ENCODE measurements at places on chromosomes 4 and X. TPM values are rescaled to one million over a fixed set of nuclear protein-coding genes. Genes with fewer than 3 reads are reported as not detected.

DNA sequence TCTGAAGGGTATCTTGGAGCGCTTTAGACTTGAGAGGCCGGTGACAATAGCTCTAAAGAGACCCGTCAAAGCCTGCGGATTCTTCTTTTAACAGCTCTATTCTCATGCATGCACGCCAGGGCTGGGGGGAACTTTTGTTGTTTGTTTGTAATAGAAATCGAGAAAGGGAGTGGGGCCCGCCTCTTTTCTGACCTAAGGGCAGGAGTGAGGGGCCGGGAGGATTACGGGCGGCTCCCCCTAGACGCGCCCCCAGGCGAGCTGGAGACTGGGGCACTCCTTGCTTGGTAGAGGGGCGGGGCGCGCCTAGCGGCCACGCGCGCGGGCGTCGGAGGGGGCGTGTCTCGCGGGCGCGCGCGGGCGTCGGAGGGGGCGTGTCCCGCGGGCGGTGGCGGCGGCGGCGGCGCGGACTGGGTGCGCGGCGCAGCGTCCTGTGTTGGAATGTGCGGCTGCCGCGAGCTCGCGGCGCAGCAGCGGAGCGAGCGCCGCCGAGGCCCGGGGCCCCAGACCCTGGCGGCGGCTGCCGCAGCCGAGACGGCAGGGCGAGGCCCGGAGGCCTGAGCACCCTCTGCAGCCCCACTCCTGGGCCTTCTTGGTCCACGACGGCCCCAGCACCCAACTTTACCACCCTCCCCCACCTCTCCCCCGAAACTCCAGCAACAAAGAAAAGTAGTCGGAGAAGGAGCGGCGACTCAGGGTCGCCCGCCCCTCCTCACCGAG, at the start of gene REST:
REST (plus strand) TSS at position 412 of the 717 bp plus-strand sequence. CDS start 2,739 bp downstream, outside the sequence.
- peak within 1 kb of the TSS; percentile 74 for H3K27ac ChIP-seq
- peak; percentile 72 for DNase-seq
- no peaks in the 10 kb centered on the region for H3K27me3 ChIP-seq
- H3K36me3 ChIP-seq = peaks cover 28% of the 10 kb centered on the region

DNA sequence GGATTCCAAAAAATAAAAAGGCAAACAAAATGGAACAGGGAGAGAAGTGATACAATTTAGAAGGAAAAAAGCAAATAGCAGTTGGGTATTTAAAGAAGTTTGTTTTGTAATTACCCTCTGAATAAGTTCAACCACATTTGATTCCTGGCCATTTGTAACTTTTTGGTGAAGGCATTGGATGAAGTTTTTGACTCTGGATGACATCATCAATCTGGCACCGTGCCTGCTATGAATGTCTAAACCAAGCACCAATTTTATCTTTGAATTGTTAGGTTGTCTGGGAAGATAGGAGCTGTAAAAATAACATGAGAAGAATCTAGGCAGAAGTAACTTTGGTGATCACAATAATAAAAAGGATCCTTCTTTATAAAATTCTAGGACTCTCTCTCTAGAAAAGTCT, 29.5 kb downstream of the TMPRSS11A start:
- H3K27ac ChIP-seq = no peak overlapping the region
- DNase-seq = no peak
- no peaks in the 10 kb centered on the region for H3K4me1 ChIP-seq
- no peaks in the 10 kb centered on the region for H3K36me3 ChIP-seq
- no peaks in the 10 kb centered on the region for H3K27me3 ChIP-seq

DNA sequence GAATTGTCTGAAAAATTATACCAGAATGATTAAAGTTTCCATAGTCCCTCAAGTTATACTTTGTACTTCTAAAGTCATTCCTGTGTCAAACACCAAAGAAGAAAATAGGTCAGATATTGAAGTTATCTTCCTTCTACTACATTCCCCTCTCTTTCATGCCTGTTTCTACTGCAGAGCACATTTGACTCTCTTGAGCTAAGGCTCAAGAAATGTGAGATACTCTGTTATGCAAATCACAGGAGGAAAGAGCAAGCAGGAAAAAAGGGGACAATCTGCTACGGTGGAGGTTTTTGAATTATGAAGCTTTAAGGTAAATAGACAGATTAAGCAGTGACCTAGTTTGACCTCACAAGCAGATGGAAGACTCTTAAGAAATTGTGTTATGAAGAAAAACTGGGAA, 198.9 kb upstream of the LDB2 start:
- no peaks in the 10 kb centered on the region for H3K36me3 ChIP-seq
- no peaks in the 10 kb centered on the region for H3K4me1 ChIP-seq
- no peak for DNase-seq
- H3K4me3 ChIP-seq = no peak overlapping the region

The ARHGAP6 gene
- not detected for total RNA-seq

DNA sequence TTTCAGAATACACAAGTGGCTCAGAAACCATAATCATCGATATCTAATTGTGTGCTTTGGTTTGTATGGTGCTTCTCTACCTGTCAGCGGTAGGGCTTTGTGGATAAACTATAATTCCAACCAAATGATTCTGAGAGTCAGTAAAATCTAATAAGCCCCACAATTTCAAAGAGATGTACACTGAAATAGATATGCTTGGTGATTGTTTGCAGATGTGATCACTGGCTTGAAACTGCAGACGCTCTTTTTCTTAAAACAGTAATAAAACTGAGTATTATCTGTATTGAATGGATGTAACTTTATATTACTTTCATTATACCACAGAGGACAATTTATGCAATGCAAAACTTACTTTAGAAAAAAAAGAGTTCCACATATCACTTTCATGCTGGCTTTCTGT, 198.8 kb upstream of the ANXA10 start:
- no peaks in the 10 kb centered on the region for H3K36me3 ChIP-seq
- no peak for DNase-seq
- H3K27ac ChIP-seq = no peak overlapping the region
- no peak overlapping the region for H3K4me3 ChIP-seq
- H3K4me1 ChIP-seq = peaks cover 33% of the 10 kb centered on the region
- no peaks in the 10 kb centered on the region for H3K27me3 ChIP-seq

DNA sequence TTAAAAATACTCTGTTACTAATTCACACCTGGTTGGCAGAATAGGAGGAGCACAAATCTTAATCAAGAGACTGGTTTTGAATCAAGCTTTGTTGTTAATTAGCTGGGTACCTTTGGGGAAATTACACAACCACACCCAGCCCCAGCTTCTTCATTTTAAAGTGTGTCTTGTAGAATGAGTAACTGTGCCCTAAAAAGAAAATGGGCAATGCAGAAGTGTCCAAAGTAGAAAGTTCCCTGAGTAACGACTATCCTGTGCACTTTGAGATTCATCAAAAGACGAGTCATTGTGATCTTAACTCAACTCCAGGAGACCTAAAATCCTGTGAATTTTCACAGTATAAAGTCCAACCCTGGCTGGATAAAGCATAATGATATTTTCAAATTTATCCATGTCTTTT, 792.3 kb upstream of the HS3ST1 start:
- H3K4me1 ChIP-seq = no peaks in the 10 kb centered on the region
- H3K36me3 ChIP-seq = no peaks in the 10 kb centered on the region
- H3K27me3 ChIP-seq = no peaks in the 10 kb centered on the region
- no peak for DNase-seq

GRCh38 chr4:155881555-155881954, 15.5 kb upstream of the ASIC5 start:
- H3K27ac ChIP-seq = no peak overlapping the region
- DNase-seq = no peak
- H3K36me3 ChIP-seq = no peaks in the 10 kb centered on the region
- no peaks in the 10 kb centered on the region for H3K4me1 ChIP-seq

The BTC gene
- total RNA-seq = 8.1 TPM

The ARSD gene
- 42.0 TPM for total RNA-seq

Measured in Calu3 (cell line).